Nucleus accumbens (tissue), 56 donors: ENCODE measurements at places on chromosomes 1 and 21.

- DNase-seq, result no peak
Measured at GRCh38 chr21:27633631-27634030, 666.7 kb upstream of the ADAMTS5 start.

DNA sequence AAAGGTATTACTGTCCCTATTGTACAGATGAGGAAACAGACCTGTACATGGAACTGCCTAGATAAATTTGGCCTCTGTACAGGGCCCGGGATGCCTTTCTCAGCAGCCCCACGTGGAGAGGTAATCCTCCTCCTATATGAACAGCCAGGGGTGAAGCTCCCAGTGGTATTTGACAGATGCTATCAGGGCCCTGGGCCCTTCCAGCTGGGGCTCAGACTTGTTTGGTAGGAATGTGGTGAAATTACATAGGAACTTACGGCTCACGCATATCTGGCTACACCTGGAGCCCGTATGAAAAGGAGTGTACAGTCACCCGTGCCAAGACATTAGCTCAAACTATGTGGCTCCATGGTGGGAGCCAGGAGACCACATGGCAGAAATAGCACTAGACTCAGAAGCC, 24.8 kb upstream of the TCEA3 start:
- no peak for DNase-seq

DNA sequence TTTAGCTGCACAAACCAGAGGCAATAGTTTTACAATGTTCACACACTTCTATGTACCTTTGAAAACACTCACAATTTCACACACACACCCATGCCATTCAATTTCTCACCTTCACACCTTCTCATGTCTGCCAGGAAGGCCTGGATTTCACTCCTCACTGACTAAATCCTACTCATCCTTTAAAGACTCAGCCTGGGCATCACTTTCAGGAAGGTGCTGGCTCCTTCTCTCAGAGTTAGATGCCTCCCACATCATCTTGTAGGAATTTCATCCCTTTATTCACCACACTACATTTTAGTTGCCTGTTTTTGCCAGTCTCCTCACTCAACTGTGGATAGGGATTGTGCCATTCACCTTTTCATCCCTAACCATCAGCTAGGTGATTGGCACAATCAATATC, 2.3 kb downstream of the IL20 start:
- DNase-seq, result no peak

- no peak for DNase-seq
Measured at GRCh38 chr1:18380288-18380687, 100.4 kb upstream of the KLHDC7A start.

DNA sequence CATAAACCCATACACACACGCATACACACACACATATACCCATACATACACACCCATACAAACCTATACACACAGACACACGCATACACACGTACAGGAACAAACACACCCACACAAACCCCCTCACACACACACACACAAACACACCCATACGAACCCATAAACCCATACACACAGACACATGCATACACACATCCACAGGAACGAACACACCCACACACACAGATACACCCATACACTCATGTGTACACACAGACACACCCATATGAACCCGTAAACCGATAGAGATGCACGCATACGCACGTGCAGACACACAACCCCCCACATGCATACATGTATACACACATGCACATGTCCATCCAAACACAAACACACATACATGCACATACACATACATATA, 9.5 kb downstream of the WNT9A start:
- DNase-seq, result no peak

DNA sequence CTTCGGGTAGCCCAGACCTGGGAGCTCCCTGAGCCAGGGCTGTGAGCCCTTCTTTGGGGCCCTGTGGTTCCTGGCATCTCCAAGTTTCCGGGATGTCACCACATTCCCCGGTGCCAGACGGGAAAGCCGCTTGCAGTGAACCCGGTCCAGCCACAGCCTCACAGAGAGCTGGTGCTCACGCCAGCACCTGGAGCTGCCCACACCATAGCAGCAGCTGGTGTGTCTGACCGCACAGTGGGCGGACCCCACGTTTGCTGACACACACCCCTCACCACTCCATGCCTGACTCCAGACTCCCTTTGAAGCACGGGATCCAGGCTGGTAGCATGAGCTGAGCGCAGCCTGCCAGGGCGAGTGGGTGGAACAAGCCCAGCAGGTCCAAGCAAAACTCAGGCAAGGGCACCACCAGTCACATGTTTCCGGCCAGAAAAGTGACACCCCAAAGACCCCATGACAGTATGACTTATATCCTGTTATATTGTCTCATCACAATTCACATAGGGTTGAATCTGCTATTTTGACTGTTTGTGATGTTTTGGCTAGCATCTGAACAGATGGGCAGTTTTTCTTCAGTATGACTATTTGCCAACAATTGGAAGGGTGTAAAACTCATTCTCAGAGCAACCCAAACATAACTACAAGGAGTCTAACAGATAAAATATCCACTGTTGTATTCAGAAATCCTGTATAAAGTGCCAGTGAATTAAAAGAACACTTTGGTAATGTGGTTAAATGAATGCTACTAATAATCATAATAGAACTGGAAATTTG, 285.4 kb downstream of the SMYD3 start:
- no peak for DNase-seq

DNA sequence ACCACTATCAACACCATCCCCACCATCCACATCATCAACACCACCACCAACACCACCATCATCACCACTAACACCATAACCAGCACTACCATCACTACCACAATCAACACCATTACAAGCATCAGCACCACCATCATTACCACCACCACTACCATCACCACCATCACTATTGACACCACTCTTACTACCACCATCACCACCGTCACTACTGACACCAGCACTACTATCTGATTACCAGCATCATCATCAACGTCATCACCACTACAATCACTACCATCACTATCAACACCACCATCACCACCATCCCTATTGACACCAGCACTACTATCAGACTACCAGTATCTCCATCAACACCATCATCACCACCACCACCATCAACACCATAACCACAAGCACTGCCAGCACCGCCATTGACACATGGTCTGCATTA, 106.1 kb upstream of the RUNX3 start:
- DNase-seq, result no peak

GRCh38 chr1:247440001-247440620, 17.8 kb downstream of the OR2B11 start:
- no peak for DNase-seq

GRCh38 chr1:22248746-22249145, 105.8 kb upstream of the WNT4 start:
- DNase-seq, result no peak

DNA sequence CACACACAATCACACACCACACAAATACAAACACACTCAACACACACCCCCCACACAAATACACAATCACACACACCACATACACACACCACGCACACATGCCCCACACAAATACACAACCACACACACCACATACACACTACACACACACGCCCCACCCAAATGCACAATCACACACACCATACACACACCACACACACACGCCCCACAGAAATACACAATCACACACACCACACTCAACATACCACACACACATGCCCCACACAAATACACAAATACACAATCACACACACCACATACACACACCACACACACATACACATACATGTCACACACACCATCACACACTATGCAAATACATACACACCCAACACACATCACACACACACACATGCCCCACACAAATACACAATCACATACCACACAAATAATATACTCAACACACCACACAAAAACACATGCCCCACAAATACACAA, 50.2 kb downstream of the PRDM15 start:
- no peak for DNase-seq

GRCh38 chr1:225137976-225138375, 208.5 kb downstream of the DNAH14 start:
- no peak for DNase-seq

DNA sequence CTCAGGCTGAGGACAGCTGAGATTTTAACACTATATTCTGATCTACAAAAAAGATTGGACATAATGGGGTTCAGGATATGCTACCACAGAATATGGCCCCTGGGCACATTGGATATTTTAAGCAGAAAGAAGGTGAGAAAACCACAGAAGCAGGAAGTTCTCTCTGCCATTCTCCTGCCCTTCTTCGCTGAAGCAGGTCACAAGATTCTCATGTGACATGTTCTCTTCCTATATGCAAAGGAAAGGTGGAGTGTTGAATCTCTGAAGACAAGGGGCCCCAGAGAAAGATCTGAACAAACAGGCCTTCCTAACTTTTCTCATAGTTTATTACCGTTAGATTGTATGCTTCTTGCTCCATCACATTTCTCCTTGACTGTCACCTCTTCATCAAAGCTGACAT, 285.7 kb downstream of the S1PR1 start:
- no peak for DNase-seq

- no peak for DNase-seq
Measured at GRCh38 chr21:45405271-45405818, 380 bp downstream of the COL18A1 start.

DNA sequence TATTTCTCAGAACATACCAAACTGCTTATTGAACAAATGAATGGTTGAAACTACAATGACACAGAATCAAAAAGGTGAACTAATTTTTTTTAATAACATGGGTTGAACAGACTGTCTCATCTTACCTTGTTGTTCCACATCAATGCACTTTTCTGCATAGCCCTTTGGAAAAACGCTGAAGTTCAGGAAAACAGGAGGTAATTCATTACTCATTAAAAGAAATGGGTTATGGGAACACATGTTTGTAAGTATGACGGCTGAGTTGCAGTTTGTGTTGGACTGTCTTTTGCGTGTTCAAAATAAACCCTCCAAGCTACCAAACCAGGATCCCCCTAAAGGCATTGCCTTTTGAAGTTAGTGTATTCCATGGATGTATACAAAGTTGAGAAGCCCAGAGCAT, 514.9 kb upstream of the PKN2 start:
- DNase-seq, result no peak

DNA sequence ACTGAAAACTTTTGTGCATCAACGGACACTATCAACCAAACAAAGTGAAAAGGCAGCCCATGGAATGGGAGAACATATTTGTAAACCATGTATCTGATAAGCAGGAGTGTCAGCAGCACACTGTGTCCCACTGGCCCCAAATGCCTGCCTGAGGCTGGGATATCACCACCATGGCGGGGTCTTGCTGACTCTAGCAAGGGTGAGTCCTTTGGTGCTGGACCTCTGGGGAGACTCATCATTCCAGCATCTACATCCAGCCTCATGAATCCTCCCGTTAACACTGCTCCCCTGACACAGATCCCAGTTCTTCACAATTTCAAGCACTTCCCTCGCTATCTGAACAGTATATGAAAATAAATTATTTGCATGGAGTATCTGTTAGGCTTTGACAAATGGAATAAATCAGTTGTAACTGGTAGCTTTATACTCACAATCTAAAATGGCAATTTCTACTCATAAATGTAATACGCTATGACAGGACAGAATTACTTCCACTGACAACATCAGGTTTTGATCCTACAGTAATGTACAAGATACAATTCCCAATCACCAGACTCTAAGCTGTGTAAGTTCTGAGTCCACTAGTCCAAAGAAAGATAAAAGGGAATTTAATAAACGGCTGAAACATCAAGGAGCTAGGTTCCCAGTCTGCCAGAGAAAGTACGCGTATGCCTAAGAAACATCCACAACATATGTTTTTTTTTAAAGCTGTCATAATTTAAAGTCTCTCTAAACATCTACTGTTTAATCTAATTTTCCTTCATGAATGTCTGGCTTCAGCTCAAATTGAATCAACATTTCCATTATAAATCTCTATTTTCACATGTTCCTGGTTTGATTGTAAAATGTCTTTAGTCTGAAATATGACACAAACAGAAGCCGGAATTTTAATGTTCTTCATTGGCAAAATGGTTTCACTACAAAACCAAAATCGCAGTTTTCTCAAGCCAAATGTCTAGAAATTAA, 95.1 kb downstream of the SIPA1L2 start:
- DNase-seq, result no peak

DNA sequence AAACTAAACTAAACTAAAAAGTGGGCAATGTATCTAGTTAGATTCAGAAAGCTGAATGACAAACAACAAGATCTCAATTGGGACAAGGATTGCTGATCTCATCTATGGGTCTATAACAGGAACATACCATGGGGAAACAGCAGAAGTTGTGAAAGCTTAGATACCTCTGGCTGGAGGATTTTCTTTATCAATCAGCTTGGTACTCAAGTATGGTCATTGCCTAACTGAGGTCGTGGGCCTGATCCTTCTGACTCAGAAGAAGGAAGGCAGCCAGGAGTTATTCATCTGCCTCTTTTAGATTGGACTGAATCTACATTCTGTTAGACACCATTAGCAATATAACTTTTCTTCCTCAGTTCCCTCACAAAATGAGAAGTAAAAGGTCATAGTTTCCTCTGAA, 39.7 kb downstream of the DNTTIP2 start:
- DNase-seq, result no peak

DNA sequence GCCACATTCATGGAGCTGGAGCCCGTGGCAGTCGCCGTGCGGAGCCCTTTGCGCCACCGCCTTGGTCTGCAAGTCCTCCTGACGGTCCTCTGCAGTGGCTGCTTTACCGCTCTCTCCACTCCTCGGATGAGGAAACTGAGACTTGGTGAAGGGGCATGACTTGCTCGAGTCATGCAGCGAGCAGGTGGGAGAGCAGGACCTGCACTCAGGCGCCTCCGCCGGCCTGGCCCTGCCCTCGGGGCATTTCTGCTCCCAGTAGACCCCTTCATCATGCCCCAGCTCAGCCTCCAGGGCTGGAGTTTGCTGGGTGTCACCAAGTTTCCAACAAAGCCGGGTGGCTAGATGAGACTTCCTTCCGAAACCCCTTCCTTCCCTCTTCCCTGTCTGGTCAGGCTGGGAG, 100.0 kb upstream of the TARDBP start:
- no peak for DNase-seq

GRCh38 chr1:37732111-37732780, 32.7 kb downstream of the EPHA10 start:
- no peak for DNase-seq

GRCh38 chr1:23651069-23651808, 40.4 kb upstream of the RPL11 start:
- DNase-seq, result no peak

- DNase-seq, result no peak
Measured at GRCh38 chr1:230138561-230139239, 71.7 kb downstream of the GALNT2 start.

- DNase-seq, result no peak
Measured at GRCh38 chr1:160167580-160167979, 16.2 kb downstream of the ATP1A4 start.

DNA sequence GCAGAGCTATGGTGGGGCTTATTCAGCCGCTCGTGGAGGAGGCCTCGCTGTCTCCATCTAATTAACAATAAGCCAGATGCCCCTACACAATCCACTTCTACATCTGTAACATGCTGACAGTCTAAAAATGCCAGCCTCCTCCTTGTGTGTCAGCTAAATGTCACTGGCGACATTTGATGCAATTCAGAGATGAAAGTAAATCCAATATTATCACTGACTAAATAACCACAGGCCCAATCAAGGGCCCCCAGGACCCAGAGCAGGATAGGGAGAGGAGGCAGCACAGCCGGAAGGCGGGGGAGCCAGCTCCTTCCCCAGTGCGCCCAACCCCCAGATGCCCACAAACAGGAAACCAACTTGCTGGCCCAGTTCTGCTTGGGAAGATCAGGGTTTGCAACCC, 76.6 kb downstream of the DMRTA2 start:
- no peak for DNase-seq
